ENCODE measurements at places on chromosomes 6 and 20.

DNA sequence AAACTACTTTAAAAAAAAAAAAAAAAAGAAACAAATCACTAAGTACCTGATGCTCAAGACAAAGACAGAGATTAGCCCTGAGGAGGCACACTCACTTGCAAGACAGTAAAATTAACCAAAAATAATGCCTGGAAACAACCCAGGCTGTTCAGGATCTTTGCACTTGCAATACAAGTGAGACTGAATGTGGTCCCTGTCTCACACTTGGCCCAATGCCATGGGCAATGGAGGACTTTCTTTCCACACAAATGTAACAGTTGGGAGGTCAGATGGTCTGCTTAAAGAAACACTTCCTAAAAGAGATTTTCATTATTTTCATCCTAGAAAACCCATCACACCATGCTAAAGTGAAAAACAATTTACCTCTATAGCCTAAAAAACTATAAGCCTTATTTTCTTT, 16.2 kb downstream of the STAU1 start:
- no peak for DNase-seq

DNA sequence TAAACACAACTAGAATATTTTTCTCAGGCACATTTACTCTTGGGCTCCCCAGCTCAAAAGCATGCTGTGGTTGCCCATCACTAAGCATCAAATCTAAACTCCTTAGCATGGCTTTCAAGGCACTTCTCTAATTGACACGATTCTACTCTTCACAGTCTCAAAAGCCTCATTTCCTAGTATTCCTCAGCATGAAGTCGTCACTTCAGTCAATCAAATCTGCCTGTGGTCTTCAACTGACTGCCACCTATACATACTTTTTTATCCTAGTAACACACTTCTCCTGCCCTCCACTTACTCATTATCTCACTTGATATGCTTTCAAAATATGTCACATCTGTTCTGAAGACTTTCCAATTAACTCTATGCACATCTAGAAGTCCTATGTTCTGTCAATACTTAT, 110.3 kb downstream of the TBC1D32 start:
- DNase-seq = no peak

DNA sequence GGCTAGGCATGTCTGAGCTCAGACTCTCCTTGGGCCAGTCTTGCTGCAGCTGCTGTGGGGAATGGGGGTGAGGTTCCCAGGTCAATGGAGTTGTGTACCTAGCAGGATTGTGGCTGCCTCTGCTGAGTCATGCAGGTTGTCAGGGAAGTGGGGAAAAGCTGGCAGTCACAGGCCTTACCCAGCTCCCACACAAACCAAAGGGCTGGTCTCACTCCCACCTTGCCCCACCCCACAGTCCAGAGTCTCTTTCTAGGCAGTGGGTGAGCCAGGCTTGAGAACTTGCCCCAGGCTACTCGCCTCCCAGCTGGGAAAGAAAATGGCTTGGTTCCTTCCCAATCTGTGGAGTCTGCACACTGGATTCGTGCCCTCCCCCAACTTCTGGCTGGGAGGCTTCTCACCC, 65.7 kb downstream of the SCP2D1 start:
- no peak for DNase-seq

GRCh38 chr20:63873477-63873971, 8.5 kb downstream of the TPD52L2 start:
- DNase-seq = peak; percentile 61

DNA sequence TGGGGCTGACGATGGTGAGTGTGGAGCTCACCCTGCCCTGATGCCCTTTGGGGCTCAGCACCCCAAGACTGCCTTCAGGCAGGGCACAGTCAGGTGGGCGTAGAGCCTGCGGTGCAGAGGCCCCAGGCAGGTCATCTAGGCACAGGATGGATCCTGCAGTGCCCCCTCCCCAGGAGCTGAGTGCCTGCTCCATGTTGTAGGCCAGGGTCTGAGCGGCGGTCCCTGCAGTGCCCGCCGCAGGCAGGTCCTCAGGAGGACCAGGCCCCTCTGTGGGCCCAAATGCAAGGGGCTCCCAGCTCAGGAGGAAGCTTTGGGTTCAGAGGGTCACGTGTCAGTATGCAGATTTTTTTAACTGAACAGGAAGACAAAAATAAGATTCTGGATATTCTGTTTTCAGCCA, 2.8 kb downstream of the MRGBP start:
- DNase-seq = no peak

DNA sequence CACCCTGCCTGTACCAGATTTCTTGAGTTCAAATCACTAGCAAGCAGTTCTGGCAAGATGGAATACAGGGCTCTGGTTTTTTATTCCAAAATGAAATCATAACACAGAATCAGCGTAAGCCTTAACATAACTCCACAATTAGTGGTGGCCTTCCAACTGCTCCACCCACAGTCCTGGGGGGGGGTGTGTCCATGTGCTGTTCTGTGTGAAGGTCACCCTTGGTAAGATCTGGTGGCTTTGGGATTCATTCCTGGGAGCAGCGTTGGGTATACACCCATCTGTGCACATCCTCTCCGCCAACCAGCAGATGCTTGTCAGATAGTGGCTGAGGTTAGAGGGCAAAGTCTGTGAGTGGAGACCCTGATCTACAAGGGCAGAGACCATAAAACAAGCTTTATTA, 49.9 kb upstream of the CD83 start:
- DNase-seq = no peak

GRCh38 chr20:22389836-22390542, 194.4 kb downstream of the FOXA2 start:
- no peak for DNase-seq

DNA sequence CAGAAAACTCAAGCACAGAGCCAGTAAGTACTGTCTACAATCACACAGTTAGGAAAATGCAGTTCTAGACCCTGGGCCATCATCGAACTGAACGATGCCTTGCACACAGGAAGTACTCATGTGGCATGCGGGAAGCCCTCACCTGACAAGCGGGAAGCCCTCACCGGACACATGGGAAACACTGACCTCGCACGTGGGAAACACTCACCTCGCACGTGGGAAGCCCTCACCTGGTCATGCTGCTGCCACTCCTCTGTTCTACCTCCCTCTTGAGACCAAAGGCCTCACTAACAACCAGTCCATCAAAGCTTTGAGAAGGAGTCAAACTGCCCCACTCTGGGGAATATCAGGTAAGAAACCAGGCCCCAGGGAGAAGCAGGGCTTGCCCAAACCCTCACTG, 105.6 kb upstream of the PTPRT start:
- no peak for DNase-seq

DNA sequence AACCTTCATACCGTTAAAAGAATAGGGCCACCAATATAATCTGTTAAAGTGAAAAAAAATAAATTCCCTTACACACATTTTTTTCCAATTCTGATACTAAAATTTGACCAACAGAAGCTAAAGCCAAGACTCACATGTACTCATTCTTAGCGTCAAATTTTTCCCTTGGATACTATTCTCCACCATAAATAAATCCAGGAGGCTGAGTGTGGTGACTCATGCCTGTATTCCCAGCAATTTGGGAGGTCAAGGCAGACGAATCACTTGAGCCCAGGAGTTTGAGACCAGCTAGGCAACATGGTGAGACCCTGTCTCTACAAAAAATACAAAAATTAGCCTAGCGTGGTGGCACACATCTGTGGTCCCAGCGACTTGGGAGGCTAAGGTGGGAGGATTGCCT, 43.9 kb downstream of the SCML4 start:
- no peak for DNase-seq

DNA sequence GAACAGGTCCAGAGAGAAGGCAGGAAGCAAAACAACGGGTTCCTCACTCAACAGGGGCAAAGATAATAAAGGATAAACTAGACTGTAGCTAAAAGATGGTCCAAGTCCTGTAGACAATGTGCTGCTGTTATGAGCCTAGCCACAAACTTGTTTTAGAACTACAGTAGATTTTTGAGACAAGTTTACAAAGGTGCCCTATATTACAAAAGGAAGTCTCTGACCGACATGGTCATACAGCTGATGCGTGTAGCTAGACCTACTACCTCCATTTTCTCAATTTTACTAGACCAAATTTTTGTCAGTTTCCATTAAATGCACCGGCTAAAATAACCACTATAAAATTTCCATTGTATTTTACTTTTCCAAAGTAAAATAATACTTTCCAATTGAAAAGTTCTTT, 11.9 kb downstream of the FAM8A1 start:
- no peak for DNase-seq

DNA sequence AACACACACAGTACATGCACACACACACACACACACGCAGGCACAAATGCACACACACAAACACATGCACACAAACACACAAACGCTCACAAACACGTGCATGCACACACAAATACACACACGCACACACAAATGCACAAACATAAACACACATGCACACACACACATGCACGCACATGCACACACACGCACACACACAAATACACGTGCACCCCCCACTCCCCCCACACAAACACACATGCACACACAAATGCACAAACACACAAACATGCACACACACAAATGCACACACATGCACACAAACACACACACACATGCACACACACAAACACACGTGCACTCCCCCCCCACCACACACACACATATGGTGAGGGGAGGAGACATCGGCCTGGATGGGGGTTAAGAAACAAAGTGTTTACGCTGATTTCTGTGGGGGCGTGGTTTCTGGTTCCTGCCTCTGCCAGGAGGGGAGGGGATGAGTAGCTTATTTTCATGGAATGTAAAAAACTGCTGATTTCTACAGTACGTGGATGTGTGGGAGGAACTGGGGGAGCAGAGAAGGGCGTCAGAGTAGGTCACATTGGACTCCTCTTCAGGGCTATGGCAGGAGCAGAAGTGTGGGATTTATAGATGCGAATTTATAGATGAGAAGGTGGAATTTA, 607.2 kb downstream of the QKI start:
- DNase-seq = no peak

GRCh38 chr6:41997456-41997855, 52.9 kb upstream of the TAF8 start:
- DNase-seq = no peak

GRCh38 chr6:168050225-168050880, 28.7 kb downstream of the FRMD1 start:
- no peak for DNase-seq

GRCh38 chr20:35264755-35265154, 13.2 kb downstream of the MMP24OS start:
- DNase-seq = no peak

GRCh38 chr6:82978362-82978945, 87.2 kb downstream of the UBE3D start:
- no peak for DNase-seq

GRCh38 chr20:40471261-40471629, 217.8 kb downstream of the MAFB start:
- no peak for DNase-seq

DNA sequence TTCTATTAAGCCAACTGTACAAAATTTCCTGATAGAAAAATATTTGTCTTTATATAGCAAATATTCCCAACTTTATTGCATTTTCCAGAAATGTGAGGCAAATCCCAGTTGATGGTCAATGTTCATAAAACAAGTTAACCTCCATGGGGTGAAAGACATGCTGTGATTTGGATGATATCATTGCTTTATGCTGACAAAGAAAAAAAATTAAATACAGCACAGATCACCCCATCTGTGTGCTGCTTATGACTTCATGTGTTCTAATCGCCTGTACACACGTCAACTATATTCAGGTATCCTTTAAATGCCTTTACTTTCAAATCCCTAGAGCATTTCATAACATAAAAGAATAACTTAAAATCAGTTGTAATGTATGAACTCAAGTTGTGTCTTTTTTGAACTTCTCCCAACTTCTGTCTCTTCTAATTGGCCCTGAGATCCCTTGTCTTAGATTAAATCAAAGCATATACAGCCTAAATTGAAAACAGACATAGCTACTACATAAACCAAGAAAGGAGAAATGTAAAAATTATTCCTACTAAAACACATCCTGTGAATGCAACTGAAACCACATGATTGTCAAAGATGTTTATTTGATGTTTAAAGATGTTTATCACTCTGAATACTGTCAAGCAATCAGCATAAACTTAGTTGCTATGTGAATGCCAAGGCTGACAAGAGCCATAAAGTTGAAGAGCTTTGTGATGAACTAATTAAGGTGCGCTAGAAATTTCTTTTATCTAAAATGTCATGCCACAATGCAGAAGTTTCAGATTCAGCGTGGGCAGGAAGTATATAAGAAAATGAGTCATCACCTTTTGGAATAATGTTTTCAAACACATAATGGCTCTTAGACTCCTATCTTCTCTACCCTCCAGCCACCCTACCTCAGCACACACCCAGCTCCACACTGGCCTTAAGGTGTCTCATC, 68.7 kb downstream of the FILIP1 start:
- no peak for DNase-seq

- DNase-seq = no peak
Measured at GRCh38 chr6:25219917-25220278, 59.3 kb upstream of the CARMIL1 start.

- DNase-seq = peak; percentile 32
Measured at GRCh38 chr6:158321960-158322359, 9.7 kb downstream of the TULP4 start.

DNA sequence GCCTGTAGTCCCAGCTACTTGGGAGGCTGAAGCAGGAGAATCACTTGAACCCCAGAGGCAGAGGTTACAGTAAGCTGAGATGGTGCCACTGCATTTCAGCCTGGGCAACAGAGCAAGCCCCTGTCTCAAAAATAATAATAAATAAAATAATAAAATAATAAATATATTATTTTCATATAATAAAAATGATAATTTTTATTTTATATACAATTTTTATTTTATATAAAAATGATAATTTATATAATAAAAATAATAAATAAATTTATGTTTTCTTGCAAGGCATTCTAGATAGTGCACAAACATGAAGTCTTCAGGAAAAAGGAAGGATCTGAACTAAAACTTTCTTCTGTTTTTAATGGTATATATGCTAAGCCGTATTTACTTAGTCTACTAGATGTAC, 12.6 kb upstream of the SGK1 start:
- DNase-seq = no peak

GRCh38 chr20:2114127-2114959, 12.7 kb downstream of the STK35 start:
- DNase-seq = no peak

DNA sequence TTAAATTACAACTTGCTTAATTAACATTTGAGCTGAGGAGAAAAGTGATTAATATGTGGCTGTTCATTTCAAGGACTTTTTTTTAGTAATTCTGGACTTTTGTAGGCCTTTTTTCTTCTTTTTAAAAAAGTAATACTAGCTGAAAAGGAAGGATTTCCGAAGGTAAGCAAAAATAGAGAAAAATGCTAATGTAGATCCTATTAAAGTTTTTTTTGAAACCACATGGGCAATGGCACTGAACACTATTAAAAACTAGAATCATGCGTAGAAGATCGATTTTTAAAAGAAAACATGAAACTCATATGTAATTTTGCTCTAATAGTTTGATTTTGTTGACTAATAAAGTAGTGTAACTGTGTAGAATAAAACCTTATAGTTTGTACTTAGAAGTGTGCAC, 2.4 kb downstream of the BAG2 start:
- no peak for DNase-seq

GRCh38 chr6:44339301-44339700, 3.1 kb upstream of the SPATS1 start:
- DNase-seq = no peak

GRCh38 chr6:77740380-77740779, 87.5 kb downstream of the MEI4 start:
- no peak for DNase-seq
